ENCODE measurements at places on chromosomes 6 and 20.

DNA sequence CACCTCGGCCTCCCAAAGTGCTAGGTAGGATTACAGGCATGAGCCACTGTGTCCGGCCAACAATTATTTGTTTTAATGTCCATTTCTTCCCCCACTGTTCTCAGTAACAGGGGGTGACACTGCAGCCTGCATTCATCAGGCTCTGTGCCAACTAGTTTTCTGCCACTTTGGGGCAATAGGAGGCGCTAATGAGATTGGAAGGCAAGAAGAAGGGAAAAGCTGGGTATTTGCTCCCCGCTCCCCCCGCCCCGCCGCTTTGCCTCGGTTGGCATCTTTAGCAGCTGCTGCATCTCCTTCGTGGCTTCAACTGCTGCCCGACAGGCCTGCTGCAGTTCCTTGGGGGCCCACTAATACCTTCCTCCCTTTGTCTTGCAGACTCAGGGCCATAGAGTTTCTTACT lies 35.0 kb upstream of the MDGA1 start:
- DNase-seq: no peak

GRCh38 chr6:111481836-111482187 lies 1.2 kb downstream of the REV3L start:
- DNase-seq: no peak

GRCh38 chr6:33880104-33880678 lies 76.4 kb upstream of the MLN start:
- DNase-seq: no peak

GRCh38 chr6:133613211-133613610 lies 275.7 kb upstream of the TCF21 start:
- DNase-seq: no peak

DNA sequence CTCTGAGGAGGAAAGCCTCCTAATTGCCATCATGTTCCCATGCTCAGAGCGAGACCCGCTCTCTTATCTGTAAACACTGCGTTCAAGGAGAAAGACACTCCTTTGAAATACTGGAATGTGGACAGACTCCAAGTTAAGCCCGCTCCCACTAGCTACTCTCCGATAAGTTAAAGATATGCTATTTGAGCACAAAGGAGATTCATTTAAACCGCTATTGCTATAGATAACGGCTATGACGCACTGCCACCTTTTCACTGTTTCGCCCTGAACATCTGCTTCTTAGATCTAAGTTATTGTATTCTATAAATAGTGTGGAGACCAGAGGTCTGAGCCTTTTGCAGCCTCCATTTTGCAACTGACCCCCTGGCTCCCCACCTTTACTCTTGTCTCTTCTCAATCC lies 82.3 kb downstream of the GPX5 start:
- no peak for DNase-seq

All from right hindlimb (tissue), 1 donor.